H1 (cell line): ENCODE measurements at places on chromosomes 11 and 22.

- DNase-seq, result no peak
These were observed 97.9 kb upstream of the TENM4 start for GRCh38 chr11:79538775-79539174.

GRCh38 chr11:2853401-2853800 lies 32.2 kb downstream of the CDKN1C start:
- DNase-seq, result no peak

GRCh38 chr22:17999851-18000250 lies 24.5 kb downstream of the MICAL3 start:
- no peak for DNase-seq

GRCh38 chr11:31477528-31478222 lies 31.7 kb downstream of the IMMP1L start:
- DNase-seq, result no peak

- no peak for DNase-seq
These were observed 24.9 kb downstream of the APLP2 start for GRCh38 chr11:130094614-130095013.

DNA sequence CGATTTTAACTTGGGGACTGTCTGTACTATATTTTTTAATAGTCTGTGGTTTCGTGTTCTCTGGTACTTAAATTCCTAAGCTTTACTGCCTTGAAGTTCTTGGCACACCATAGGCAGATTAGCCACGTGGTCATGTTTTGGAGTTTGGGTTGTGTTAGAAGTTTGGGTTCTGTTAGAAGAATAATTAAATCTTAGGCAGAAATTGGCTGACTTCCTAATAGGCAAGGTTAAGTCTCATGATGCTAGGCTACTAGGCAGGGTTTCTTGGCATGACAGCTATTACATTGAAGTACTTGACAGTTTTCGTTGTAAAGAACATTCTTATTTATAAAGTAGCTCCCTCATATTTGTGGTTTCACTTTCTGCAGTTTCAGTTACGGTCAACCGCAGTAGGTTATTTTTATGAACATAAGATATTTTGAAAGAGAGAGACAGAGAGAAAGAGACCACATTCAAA lies 30.0 kb upstream of the MMP7 start:
- no peak for DNase-seq

GRCh38 chr22:36386900-36387708 lies 663 bp downstream of the MYH9 start:
- DNase-seq, result no peak

DNA sequence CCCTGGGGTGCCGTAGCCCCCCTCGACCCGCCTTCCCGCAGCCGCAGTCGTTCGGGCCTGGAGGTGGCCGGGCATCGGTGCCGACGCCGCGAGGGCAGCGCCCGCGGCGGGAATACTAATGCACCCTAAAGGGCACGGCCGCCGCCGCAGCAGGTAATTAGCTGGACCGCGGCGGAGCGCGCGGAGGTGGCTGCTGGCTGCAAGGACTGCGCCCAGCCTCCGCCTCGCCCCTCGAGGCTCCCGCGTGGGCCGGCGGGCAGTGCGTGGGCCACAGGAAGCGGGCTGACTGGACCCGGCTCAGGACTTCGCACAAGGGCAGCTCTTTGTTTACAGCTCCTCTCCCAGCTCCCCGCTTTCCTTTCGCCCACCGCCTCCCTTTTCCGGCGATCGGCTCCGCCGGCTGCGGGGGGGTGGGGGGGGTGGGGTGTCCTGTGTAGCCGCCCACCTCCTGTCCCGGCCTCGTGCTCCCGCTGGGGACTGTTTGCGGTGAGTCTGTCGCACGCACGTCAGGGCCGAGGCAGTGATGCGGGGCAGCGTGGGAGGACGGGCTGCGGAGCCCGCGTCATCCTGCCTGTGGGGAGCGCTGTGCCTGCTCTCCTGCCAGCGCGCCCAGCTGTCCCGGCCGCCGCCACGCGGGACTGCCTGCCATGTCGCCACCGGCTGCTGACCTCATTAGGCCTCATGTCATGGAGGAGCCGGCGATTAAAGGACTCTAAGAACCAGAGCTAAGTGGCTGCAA lies 53.2 kb downstream of the GRIK4 start:
- no peak for DNase-seq

DNA sequence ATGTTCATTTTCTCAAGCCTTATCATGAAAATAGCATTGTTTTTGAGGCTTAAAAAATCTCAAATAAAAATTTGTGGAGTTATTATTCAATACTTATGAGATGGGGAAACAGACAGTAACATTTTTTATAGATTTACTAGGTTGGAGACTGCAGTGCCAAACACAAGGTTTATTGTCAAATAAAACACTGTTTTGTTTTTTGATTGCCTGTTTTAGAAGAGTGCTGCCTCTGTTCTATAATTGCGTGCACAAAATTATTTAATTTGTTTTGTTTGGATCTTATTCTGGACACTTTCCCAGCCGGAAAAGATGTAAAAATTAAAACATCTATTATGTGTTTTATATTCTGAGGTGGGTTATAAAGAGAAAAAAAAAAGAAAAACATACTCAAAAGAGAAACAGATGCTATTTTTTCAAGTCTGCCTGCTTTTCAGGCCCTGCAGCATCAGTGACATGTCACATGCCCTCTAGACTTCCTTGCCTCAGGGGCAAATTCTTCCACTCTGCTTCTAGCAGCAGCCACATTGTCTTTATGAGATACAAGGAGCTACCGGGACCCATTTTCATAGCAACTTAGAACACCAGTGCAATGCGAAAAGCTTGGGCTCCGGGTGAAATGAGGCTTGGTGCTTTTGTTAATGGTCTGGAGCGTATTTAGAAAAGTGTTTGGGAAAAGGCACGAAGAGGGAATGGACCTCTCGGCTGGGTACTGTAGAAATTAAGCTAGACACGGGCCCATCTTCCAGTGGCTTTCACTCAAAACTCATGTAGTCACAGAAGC lies 77.5 kb downstream of the EFCAB6 start:
- no peak for DNase-seq

DNA sequence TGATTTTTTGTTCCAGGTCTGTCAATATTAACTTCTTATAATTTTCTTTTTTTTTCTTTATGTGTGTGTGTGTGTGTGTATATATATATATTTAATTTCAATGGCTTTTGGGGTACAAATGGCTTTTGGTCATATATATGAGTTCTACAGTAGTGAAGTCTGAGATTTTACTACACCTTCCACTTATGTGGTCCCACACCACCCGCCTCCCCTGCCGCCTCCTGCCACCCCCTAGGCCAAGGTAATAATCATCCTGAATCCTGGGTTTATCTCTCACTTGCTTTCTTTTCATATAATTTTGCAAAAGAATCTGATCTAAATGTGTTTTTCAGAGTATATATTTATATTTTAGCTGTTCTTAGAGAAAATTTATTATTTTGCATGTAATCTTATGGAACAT lies 11.1 kb downstream of the NEAT1 start:
- DNase-seq, result no peak

GRCh38 chr11:77035039-77035438 lies 841 bp downstream of the B3GNT6 start:
- DNase-seq, result no peak

GRCh38 chr22:29654420-29654819 lies 51.0 kb downstream of the NF2 start:
- no peak for DNase-seq

GRCh38 chr11:110654456-110654855 lies 57.8 kb downstream of the ARHGAP20 start:
- DNase-seq, result no peak

DNA sequence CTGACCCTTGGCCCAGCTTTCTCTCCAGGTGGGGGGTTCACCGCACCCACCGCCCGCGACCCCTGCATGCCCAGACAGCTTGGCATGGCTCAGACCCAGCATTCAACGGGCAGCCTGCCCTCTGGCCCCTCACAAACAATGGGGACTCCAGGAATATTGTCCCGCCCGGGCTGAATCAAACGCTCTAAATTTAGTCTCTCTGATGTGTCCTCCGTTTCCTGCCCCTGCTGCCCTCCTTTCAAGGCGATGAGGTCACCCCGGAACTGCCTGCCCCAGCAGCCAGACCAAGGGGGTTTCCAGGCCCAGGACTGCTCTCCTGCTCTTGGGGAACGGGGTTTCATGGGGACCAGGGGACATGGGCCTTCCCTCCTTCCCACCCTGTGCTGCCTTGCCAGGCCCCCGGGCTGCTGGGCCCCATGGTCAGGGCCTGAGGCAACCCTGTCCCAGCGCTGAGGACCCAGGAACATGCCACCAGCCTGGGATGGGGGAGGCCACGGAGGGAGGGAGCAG lies 10.1 kb upstream of the PDGFB start:
- no peak for DNase-seq

DNA sequence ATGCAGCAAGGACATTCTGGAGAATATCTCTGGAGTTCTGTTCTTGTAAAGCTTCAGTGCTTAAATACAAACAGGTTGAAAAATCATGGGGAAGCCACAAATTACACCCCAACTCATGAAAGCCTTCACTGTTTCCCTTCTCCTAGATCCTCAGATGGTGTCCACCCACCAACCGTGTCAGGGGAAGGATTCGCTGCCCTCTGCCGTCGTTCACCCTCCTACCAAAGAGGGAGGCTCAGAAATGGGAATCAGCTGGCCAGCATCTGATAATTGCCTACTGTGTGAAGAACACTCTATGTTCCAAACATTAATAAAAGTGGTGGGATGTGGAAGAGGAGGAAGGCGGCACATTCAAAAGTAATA lies 7.4 kb upstream of the HEPACAM start:
- no peak for DNase-seq

GRCh38 chr11:62504158-62504973 lies 42.2 kb downstream of the AHNAK start:
- DNase-seq, result no peak

DNA sequence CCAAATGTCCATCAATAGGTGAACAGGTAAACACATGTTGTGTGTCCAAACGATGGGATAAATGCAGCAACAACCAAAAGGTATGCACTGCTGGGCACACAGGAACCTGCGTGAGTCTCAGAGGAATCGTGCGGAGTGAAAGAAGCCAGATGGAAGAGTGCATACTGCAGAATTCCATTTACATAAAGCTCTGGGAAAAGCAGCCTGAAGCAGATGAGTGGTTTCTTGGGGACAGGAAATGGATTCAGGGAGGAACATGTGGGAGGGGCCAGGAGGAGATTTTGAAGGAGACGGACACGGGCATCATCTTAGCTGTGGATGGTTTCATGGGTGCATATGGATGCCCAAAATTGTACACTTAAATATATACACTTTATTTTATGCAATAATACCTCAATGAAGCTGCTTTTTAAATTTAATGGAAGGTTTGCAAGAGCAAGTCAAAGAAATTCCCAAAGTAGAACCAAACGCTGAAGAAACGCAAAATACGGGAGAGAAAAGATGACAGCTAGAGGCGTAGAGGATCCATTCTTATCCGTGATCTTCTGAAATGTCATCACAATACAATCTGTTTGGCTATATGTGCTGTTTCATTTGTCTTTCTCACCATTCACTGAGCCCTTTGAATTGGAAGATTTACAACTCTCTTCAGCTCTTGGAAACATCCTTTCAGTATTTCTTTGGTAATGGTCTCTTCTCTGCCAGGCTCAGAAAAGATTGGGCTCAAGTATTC lies 24.5 kb downstream of the ST14 start:
- no peak for DNase-seq

DNA sequence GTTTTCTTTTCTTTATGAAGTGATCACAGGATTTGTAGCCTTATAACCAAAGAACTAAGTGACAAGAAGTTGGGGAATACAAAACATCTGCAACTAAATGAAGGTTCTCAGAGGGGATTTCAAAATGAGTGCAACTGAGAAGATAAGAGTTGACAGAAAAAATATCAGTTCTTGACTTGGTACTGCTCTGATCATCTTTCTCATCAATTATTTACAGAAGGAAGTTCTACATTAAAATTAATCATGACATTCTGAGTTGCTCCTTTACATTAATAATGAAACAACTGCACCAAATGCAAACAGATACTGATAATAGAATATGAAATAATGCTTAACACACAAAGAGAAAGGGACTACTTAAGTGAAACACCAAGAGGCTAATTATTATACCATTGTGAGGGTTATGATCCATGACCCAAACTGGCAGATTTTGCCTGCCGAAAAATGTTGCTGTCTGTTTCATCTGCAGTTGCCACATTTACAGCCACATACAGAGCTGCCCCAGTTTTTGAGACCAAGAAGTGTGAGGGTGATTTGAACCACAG lies 561.9 kb upstream of the ANO5 start:
- DNase-seq, result no peak

DNA sequence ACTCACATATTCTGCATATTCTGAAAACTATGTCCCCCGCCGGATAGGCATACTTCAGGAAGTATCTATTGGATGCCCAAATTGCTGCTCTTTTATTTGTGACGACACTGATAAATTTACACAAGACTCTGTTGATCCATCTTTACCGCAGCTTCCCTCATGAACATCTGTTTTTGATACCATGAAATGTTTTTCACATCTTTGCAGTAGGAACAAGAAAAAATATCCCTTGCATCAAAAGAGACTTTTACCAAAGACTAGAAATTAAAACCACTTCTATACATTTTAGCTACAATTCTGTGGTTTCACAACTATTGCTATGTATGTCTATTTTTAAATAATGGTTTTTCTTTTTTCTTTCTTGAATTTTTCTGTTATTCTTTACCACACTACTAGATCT lies 15.3 kb downstream of the POU2AF2 start:
- no peak for DNase-seq

GRCh38 chr11:12185106-12185690 lies 74.8 kb downstream of the MICAL2 start:
- no peak for DNase-seq

- no peak for DNase-seq
These were observed 117.5 kb upstream of the CEP126 start for GRCh38 chr11:101797335-101797734.

GRCh38 chr22:24141586-24141985 lies 39.7 kb upstream of the SUSD2 start:
- DNase-seq, result no peak

DNA sequence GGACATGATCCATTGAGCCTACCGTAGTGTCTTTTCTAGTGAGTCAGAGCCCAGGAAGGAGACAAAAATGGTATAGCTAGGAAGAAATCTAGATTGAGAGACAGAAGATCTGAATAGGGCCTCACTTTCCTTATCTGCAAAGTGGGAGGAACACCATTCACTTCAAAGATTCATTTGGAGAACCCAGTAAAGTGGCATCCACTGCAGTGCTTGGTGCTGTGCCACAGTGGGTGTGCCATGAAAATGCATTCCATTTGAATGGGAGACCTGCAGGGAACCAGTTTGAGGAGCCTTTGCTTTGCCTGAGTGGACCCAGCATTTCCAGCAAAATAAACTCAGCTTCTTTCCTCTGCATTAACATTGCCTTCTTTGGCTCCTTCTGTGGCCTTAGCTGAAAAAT lies 470.5 kb upstream of the CADM1 start:
- no peak for DNase-seq

- no peak for DNase-seq
These were observed 42.5 kb downstream of the CLPB start for GRCh38 chr11:72391638-72392423.

GRCh38 chr22:23915290-23915689 lies 21.1 kb downstream of the MIF start:
- DNase-seq, result no peak

- DNase-seq, result peak; percentile 69
These were observed 328.1 kb upstream of the MPPED2 start for GRCh38 chr11:30914143-30914762.

DNA sequence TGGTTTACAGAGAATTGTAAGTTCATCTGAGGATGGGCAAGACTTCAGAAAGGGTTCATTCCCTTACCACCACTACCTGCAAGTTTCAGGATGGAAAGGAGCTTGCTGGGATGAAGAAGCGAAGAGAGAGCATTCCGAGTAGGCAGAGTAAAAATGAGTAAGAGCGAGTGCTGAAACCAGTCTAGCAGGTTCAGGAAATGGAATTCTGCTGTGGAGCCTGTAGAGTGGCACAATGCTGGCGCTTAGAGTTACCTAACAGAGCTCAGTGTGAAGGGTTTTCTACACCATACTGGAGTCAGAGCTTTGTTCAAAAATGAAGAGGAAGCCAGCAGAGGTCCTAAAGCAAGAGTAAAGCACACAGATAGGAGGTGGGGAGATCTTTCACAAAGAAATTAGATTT lies 179.2 kb upstream of the ZC3H12C start:
- DNase-seq, result no peak
